ENCODE measurements at places on chromosomes 3 and 15.
A peak's percentile ranks its signal among the peaks of the same experiment; 100 is the strongest.

GRCh38 chr15:101486696-101487459 is 2.6 kb downstream of the PCSK6 start:
- no peak for DNase-seq

GRCh38 chr15:37137221-37137620 is 36.9 kb upstream of the MEIS2 start:
- DNase-seq: no peak

DNA sequence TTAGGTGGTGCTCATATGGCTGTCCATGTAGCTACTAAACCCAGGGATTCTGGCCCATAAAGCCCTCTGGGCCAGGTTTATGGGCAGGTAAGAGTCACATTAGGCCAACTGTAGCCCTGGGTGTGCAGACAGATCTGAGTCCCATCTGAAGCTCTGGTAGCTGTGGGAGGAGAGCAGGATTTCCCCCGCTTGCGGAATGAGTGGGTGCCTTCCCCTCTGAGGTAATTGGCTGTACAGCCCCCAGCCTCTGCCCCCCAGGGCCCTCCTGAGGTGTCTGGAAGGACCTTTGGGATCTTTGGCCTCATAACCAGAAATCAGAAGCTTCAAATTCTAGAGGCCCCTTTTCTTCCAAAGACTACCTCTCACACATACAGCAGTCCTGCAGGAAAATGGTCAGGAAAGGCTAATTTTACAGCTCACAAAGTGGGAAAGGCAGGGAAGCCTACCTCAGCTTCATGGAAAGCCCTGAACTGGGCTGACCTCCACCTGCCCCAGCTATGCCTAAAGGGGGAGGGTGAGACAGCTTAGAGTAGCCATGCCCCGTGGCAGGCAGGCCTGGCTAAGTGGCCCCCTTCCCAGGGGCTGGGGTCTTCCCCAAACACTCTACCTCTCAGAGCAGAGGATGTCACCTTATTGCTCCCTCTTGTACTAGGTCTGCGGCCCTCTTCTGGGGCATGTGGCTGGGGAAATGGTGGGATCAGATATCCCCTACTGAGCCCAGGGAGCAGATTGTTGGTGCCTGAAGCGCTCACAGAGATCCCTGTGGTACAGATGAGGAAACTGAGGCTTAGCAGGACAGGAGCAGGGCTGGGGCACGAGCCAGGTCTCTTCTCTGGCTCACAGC is 16.8 kb downstream of the HEMK1 start:
- no peak for DNase-seq

DNA sequence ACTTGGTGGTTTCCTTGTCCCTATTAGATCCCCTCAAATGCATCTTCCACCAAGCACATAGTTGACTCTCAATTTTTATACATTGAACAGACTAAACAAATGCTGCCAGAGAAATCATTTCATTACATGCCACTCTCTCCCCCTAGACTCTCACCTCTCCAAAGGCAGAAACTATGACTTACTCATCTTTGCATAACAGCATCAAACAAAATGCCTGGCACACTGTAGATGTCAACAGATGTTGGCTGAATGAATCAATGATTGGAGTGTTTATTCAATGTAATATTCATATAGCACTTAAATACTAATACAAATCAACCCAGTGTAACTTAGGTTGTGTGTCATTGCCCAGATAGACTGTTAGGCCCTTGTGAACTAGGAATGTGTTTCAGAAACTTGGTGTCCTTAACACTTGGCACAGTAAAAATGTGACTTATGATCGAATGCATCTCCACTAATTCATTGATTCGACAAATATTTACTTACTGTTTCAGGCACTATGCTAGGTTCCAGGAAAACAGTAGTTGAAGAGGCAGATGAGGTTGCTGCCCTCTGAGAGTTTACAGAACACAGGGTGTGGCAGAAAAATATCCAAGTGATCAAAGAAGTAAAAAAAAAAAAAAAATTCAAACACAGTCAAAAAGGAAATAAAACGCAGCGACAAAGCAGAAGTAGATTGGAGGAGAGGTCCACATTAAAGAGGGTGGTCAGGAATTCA is 188.5 kb upstream of the LRRN1 start:
- no peak for DNase-seq

DNA sequence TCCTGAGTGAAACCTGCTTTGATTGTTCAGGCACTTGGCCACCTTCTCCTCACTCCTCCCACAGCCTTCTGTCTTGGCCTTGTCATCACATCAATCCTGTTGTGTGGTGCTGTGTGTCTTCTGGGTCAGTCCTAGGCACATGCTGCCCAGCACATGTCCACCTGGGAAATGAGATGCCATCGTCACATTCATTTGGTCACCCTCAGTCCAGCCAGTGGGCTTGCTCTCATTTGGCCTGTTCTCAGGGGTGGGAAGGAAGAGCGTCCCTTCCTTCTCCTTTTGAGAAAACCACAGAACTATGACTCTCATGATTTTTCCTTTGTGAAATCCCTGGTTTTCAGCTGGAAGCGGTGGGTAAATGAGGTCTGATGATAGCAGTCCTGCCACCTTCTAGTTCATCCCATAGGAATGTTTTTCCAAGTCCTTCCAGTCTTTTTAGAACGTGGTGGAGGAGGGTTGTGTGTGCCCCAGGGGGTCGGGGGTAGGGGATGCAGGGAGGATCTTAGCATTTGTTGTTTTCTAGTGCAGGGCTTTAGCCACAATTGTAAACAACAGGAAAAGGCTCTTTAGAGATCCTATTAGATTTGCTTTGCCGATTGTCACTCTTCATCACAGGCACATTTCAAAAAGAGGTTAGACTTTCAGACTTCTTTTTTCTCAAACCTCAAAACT is 8.4 kb upstream of the PLA1A start:
- no peak for DNase-seq

DNA sequence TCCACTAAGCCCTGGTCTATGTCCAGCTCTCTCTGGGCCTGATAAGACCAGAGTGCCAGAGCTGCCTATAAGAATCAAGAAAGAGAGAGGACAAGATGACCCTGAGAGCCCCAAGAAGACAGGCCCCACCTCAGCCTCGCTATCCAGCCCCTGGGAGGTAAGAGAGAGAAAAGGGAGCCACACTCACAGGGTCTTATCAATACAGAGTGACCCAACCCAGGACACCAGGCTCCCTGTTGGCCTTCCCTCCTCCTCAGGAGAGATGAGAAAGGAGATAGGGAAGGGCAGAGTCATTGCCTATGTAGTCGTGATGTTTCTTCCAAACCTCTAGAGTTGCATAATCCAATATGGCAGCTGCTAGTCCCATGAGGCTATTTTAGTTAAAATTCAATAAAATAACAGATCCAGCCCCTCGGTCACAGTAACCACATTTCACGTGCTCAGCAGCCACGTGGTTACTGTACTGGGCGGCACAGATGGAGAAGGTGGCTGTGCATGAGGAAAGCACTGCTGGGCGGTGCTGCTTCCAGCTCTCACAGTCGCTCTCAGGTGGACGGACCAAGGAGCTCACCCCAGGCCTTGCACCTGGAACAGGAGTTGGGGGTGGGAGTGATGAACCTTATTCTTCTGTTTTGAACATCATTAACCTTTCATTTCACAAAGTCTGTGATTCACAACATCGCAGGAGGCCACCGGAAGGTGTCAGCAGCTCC is 525.8 kb downstream of the SHQ1 start:
- DNase-seq: no peak

- DNase-seq: no peak
Observed at GRCh38 chr15:63339006-63339766, 42.5 kb downstream of the CA12 start.

DNA sequence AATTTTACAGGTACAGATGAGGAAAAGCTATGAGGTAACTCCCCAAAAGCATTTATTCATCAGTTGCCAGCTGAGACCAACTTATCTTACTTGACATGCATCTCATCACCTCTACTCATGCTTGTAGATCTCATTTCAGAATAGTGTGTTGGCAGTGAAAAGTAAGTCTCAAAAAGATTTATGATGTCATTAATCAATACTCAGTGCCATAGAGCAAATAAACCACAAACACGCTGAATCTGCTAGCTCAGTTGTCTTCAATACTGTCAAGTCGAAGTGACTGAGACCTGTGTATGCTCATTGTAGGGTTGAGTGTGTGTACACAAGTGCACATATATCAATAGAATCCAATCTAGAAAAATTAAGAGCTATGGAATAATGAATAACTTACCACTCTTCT is 413.5 kb downstream of the CNTN3 start:
- DNase-seq: no peak

- DNase-seq: no peak
Observed at GRCh38 chr3:160792540-160792939, 36.5 kb downstream of the PPM1L start.

DNA sequence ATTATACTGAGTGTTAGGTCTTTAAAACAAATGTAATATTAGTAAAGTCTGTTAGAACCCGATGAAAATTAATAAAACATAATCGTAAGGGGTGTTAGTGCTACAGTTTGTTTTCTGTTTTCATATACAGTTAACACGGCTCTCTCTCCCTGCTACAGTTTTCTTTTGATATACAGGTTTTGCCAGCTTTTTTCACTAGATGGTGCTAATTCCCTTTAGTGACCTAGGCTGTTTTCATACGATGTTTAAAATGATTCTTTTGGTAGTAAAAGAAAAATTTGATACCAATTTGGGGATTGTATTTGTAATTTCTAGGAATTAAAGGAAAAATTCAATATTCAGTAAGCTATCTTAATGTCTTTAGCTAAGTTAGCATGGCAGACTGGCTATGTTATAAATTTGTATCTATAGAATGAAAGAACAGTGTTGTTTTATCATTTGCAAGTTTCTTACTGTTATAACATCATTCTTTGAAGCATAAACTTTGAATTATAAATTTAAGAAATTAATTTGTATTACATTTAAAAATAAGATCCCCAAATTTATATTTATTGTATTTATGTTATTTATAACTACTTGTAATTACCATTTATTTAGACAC is 11.5 kb downstream of the APH1B start:
- peak; percentile 60 for DNase-seq

DNA sequence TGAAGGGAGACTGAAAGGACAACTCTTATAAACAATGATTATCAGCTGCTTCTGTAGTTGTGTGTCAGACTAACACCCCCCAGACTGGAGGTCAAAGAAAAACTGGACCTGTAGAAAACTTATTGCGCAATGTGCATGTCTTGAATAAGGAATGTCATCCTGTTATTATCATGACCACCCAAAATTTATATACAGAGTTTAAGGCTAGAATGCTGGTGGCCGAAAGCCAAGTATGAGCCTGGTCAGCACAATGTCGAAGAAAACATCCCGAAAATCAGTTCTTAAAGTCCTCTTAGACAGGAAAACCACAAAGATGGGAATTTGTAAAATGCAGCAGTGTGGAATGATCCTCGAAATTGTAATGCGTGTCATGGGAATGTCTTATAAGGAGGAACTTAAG is 29.3 kb downstream of the RFTN1 start:
- DNase-seq: peak; percentile 76

DNA sequence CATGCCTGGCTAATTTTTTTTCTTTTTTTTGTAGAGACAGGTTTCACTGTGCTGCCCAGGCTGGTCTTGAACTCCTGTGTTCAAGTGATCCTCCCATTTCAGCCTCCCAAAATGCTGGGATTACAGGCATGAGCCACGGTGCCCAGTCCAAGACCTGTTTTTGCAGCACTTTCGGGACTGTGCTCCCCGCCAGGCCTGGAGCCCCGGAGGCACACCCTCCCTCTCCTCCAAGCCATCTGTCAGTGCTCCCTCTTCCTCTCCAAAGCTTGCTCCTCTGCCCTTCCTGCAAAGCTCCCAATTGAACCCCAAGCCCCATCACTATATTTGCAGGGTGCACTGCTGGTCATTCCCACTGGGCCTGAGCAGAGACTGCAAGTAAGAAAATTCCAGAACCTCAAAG is 98.1 kb downstream of the CORO2B start:
- DNase-seq: no peak

DNA sequence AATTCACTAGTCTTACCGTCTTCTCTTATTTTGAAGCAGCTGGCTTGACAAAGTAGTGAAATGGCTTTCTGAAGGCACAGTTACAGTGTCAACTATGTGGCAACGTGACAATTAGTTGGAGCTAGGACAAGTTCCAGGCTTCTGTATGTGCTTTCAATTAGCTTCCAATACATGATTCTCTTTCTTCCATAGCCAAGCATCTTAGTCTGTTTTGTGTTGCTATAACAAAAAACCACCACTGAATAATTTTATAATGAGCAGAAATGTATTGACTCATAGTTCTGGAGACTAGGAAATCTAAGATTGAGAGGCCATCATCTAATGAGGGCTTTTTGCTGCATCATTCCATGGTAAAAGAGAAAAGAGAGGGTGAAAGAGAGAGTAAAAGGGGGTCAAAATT is 365.1 kb upstream of the PLSCR5 start:
- DNase-seq: peak; percentile 43

DNA sequence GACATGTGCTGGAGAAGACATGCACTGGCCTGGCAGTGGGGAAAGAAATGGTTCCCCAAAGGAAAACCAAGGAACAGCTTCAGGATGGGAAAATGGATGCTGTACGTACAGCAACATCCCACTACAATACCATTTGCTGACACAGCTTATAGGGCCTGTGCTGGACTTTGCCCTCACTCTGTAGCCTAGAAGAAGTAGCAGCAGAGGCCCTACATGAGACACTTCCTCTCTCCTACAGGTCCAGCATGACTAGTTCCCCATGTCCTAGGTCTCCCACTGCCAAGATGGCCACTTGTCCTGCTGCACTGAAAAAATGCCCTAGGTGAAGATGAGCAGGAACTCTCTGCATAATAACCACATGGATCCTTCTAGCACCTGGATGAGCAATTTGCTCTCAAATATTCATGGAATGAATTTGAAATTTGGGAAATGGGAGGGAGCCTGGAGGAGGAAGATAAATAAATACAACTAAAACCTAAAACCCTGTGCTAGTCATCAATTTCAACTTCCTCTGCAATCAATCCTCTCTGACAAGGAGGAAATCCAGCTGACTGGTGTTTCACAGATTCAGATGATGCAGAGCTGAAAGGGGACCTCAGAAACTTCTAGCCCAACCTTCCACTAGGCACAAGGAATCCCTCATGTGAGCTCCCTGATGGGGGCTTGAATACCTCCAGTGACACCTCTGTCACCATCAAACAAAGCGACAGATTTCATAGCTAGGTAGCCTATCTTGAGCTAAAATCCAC is 514.3 kb upstream of the PPP2R3A start:
- DNase-seq: no peak

DNA sequence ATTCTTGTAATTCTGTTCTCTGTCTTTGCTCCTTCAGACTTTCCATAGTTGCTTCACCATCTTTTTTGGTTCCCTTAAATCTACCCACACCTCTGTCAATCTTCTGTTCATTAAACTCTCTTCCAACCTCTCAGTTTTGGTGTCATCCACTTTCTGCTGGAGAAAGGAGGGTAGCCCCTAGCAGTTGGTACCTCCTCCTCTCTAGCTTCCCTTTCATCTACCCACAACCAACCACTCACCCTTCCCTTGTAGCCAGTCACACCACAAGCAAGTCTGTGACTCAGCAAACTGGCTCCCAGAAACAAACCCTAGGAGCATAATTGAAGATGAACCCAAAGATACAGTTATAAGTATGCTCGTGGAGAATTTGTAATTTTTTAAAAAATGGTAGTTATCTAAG is 318.6 kb downstream of the FHIT start:
- DNase-seq: no peak

Measured in AG20443 (cell line).